ENCODE measurements at places on chromosomes 7 and 10. TPM values are rescaled to one million over a fixed set of nuclear protein-coding genes. Genes with fewer than 3 reads are reported as not detected.

The ADARB2 gene
- total RNA-seq = 0.27 TPM

DNA sequence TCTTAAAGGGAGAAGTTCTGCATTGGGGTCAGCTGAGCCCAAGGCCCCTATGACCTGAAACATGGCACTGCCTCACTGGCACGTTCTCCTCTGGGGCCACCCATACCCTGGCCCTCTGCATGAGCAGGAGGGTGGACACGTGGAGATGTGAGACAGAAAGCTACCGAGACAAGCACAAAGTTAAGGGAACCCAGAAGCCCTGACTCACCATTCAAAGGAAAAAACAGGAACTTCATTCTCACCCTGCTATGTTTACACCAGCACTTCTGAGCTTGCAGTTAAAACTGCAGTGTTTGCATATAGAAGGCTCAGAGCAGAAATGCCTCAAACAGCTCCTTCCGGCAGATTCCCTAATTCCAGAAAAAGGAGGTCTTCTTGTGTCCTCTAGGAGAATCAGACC, 41.7 kb downstream of the DENND11 start:
- no peak for DNase-seq

The DGKI gene
- total RNA-seq = 7.2 TPM

GRCh38 chr7:28165961-28166955, 14.3 kb downstream of the JAZF1 start:
- DNase-seq = no peak

DNA sequence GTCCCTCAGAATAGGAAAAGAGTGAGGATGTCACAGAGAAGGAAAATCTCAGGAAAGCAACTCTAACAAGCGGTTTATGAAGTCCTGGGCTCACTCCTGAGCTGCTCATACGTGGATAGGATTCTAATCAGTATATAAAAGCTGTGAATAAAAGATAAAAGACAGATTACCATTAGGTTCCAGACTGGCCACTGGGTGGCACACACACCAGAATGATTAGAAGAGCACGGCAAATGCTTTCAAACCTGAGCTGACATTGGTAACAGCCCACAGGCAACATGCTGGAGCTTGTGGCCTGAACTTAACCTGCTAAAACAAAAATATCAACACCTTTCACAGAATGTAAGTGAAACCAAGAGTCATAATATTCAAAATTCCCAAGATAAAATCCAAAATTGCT, 370.8 kb downstream of the GRID1 start:
- no peak for DNase-seq

DNA sequence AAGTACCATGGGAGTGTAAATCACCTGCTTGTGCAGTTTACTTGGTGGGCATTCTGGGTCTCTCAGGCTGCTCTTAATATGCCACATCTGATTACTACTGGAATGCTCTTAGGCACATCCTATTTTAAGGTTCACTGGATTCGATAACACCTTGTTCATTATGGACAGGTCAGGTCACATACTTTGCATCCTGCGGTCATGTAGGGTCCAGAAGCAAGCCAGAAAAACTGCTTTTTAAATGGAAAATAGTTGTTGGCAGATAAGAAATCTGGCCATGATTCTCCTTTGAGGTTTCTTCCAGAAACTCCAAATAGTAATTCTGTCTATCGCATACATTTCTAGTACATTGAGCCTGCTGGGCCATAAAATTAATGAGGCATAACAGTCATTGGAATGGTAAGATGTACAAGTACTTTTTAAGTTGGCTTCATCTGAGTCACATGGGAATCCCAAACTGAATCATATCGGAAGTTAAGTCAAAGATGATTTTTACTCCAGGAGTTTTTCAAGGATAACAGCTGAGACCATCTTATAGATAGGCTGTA, 371.9 kb downstream of the LRRTM3 start:
- DNase-seq = no peak

The ARHGEF5 gene
- 3.7 TPM for total RNA-seq

The ADAM22 gene
- total RNA-seq = 4.3 TPM

The GSTO1 gene
- total RNA-seq = 134 TPM

The CAMK2B gene
- total RNA-seq = 75.8 TPM

GRCh38 chr7:156579566-156579965, 61.0 kb upstream of the RNF32 start:
- no peak for DNase-seq

DNA sequence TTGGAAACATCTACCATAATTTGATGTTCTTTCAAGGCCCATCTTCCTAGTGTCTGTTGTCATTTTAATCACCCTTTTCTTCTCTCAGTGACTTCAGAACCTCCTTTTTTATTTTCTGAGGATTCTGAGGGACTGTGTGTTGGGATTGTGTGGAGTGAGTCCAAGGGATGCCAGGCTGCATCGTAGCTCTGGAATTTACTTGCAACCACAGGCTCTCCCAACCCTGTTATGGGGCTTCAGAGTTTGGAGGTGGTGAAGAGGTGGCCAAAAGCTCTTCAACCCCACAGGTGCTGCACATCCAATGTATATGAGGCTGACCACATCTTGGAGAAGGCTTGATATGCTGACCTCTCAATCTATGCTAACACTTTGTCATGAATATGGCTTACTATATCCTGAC, 79.5 kb upstream of the GPR141 start:
- DNase-seq = no peak

GRCh38 chr7:113891031-113891350, 27.8 kb downstream of the PPP1R3A start:
- no peak for DNase-seq

DNA sequence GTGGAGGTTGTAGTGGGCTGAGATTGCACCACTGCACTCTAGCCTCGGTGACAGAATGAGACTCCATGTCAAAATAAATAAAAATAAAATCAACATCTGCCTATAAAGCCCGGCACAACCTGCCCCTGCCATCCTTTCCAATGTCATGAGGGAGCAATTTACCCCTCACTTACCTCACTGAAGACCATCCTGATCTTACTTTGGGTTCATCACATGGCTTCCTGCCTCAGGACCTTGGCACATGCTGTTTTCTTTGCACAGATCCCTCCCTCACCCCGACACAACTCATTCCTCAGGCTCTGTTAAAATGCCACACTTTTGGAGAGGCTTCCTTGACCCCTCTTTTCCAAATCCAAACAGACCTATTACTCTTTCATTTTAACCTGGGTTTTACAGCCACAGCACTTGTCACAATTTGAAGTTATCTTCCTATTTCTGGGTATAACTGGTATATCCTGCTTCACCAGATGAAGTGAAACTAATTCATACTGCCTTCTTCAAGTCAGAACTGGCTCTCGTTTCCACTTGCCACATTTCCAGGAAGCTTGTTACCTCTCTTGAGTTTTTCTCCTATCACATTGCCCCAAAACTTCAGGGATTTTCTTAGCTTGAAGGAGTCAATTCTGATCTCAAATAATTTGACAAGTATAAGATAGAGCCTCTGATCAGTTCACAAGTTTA, 69.3 kb upstream of the PARD3 start:
- no peak for DNase-seq

DNA sequence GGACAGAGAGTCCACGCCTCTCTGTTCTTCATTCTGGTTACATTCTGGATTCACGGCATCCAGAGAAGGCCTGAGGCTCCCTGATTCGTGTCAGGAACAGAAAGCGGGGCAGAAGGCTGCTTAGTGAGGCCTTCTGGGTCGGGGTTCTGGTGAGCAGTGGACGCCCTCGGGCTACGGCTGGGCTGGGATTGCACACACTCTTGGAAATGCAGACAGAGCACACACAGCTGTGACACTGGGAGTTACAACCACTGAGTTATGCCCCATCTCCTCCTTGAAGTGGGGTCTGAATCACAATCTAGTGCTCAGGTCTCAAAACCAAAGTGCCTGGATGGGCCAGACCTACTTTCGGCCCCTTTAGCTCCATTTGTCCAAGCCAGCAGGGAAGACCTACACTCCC, 156.9 kb upstream of the GDF10 start:
- DNase-seq = no peak

The NKX1-2 gene
- not detected for total RNA-seq

The NUTM2E gene
- total RNA-seq = not detected

GRCh38 chr7:146875237-146875785, 758.7 kb downstream of the CNTNAP2 start:
- DNase-seq = no peak

GRCh38 chr7:24492576-24492975, 80.7 kb upstream of the PALS2 start:
- no peak for DNase-seq

The TRPV5 gene
- total RNA-seq = not detected

DNA sequence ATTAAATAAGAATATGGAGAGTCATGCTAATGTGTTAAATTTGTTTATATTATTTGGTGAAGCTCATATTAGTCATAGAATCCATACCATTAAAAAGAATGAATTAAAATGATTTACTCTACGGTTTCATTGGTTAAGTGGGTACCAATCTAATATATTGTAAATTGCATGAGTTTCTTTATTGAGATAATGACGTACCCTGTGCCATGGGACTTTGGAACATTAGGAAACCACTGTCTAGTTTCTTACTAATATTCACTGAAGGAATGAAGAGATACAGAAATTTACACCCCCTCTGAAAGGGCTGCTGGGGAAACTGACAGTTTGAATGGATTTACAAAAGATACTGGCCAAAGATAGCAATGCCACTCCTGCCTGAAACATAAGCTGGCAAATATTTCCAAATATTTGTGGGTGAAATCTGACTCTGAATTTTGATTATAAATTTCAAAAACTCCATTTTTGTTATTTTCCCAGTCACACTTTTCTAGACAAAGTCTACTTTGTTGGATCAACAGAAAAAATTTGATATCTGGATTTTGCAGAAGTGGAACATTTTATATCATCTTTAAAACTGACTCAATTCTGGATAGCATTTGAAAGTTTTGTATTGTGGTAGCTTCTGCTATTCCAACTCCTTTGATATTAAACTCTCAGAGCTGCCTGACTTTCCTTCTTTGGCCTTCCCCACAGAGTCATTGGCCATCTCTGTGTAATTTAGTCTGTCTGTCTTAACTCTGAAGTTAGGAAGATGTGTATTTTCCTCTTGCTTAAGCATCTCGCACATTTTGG, 22.3 kb downstream of the MDFIC start:
- DNase-seq = no peak

The TMEM229A gene
- total RNA-seq = 0.71 TPM

The PRKG1 gene
- 34.7 TPM for total RNA-seq

The ZSCAN21 gene
- 8.4 TPM for total RNA-seq

The HGF gene
- total RNA-seq = 5.6 TPM

The GPR37 gene
- 0.32 TPM for total RNA-seq

- DNase-seq = peak; percentile 15
These were observed 101.1 kb upstream of the RET start for GRCh38 chr10:42975558-42976340.

- DNase-seq = no peak
These were observed 39.6 kb downstream of the TET1 start for GRCh38 chr10:68599771-68600040.

DNA sequence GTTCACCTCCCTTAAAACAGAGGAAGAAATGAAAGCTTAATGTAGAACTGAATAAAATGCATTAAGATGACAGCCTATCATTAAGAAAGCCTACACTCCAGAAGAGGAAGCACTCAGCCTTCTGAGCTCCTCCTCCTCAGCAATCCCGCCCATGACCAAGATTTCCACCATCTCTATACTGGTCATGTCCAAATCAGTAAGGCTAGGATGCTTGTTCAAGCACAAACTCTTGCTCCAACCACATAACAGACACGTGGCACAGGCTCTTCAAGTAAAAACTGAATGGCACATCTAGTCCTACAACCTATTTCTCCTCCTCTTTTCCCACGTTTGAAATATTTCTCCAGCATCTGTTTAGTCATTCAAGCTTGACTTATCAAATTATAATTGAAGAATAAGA, 454.1 kb downstream of the PARD3 start:
- no peak for DNase-seq

The C10orf53 gene
- not detected for total RNA-seq

DNA sequence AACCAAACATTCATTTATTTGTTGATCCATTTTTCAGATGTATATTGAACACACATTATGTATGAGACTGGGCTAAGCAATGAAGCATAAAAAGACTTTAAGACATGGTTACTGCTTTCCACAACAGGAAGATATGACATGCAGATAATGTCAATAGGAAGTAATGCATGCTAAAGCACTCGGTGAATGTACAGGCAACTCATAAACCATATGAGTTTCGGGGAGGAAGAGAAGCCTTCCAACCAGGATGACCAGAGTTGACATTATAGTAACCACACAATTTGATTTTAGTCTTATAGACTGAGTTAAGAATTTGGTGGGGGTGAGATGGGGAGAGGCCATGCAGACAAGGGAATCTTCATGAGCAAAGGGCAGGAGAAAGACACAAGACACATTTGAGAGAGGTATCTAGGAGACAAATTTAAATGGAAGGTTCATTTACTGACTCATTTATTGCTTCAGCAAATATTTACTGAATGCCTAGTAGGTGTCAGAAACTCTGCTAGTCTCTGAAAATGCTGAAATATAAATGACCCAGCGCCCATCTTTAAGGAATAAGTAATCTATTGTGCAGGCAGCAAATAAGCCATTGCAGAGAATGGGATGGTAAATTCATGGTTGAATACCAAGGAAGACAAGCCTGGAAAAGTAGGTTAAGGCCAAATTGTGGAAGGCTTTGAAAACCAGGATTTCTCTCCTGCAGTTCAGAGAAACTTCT, 19.0 kb upstream of the SLK start:
- DNase-seq = no peak

DNA sequence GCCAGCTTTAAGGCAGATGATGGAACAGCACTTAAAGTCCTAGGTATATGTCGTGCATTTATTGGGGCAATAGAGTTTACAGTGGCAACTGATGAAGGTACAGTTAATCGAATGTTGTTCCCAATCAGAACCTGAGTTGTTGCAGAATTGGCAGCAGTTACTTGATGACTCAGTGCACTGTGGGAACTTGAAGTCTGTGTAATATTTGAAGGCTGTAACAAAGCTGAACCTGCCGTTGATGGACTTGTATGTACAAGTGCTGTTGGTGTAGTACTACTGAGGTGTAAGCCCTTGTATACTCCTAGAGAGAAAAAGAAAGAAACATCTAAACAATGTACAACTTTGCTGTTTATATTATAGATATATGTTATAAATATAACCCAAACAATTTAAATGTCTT, 75.3 kb downstream of the EPC1 start:
- DNase-seq = no peak

The TUBB8 gene
- total RNA-seq = not detected

The CLRN3 gene
- not detected for total RNA-seq

The ATXN7L1 gene
- total RNA-seq = 5.7 TPM

DNA sequence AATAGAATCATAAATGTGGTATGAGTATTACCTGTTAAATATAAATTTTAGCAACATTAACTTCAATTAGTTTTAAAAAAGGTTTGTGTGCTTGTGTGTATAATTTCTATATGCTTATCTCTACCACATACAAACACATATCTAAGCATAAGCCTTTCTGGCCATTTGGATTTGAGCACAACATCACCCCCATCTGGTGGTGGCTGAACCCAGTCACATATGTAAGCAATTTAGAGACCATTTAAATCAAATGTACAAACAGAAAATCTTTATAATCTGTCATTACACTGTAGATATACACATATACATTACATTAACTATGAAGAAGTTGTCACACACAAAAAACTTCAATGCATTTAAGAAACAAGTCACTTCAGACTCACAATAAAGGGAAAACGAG, 31.7 kb downstream of the GPR22 start:
- no peak for DNase-seq

Data from left cardiac atrium (tissue), 4 donors.